Peyer's patch (tissue), 4 donors: ENCODE measurements at places on chromosomes 12 and 14.
A peak's percentile ranks its signal among the peaks of the same experiment; 100 is the strongest.

GRCh38 chr14:56177036-56177435, 58.8 kb downstream of the PELI2 start:
- DNase-seq: no peak

GRCh38 chr12:77087427-77087826, 22.1 kb upstream of the E2F7 start:
- DNase-seq: no peak

DNA sequence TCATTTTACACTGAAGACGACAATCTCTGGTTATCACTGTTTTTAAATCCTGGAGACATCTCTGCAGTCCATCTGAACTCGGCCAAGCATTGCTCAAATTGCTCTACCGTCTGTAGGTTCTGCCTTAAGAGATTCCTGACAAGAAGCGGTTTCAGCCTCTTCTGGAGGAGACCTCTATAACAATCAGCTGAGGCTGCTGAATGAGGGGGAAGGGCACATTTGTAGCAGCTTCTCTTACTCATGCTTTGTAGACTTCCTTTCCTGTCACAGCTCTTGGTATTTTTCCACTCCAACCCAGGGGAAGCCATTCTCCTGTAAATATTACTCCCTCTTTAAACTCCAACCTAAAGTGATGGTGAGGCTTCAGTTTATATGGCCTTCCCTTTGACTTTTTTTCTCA, 3.0 kb downstream of the ARG2 start:
- no peak for DNase-seq

DNA sequence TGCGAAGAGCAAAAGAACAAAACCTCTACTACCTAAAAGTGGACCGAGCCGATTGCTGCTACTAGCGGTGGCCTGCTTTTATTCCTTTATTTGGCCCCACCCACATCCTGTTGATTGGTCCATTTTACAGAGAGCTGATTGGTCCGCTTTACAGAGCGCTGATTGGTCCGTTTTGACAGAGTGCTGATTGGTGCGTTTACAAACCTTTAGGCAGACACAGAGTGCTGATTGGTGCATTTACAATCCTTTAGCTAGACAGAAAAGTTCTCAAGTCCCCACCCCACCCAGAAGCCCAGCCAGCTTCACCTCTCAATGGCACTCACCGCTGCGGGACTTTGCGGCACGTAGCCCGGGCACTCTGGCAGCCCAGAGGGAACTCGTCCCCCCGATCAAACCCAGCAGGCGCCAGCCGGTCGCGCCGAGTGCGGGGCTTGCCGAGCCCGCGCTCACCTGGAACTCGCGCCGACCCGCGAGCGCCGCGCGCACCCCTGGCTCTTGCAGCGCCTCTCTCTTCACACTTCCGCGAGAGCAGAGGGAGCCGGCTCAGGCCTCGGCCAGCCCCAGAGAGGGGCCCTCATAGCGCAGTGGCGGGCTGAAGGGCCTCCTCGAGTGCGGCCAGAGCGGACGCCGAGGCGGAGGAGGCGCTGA, 8.7 kb upstream of the FGD4 start:
- peak; percentile 55 for DNase-seq

GRCh38 chr14:90489916-90490719, 93.3 kb downstream of the CALM1 start:
- DNase-seq: no peak
